ENCODE measurements at places on chromosomes 6 and 20.
A peak's percentile ranks its signal among the peaks of the same experiment; 100 is the strongest.

DNA sequence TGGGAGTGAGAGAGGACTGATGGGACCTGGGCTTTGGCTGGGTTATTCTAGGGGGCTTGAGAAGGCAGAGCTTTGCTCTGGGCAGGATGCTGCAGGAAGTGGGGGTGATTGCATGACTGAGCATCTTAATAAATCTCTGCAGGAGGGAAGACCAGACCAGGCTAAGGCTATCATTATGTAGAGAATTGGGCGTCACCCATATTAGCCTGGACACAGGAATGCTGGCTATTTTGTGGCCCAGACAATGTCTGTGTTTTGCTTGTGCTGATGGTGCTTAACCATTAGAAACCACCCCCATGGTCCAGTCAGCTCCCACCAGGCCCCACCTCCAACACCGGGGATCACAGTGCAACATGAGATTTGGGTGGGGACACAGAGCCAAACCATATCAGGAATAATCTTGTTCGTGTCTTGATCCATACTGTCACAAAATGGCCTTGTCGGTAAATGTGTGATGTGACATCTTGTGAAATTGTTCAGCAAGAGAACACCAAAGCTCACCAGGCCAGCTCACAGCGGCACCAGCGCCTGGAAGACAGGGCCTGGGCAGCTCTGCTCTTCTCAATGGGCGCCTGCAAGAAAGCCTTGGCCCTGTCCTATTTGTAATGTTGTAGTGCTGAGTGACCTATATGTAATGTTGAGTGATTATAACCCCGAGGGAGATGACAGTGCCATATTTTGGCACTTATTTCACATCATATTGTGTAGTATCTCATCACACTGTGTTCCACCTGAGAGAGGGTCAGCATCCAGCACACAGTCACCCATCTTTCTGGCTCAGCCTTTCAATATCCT, 211.8 kb downstream of the QKI start:
- DNase-seq: no peak

DNA sequence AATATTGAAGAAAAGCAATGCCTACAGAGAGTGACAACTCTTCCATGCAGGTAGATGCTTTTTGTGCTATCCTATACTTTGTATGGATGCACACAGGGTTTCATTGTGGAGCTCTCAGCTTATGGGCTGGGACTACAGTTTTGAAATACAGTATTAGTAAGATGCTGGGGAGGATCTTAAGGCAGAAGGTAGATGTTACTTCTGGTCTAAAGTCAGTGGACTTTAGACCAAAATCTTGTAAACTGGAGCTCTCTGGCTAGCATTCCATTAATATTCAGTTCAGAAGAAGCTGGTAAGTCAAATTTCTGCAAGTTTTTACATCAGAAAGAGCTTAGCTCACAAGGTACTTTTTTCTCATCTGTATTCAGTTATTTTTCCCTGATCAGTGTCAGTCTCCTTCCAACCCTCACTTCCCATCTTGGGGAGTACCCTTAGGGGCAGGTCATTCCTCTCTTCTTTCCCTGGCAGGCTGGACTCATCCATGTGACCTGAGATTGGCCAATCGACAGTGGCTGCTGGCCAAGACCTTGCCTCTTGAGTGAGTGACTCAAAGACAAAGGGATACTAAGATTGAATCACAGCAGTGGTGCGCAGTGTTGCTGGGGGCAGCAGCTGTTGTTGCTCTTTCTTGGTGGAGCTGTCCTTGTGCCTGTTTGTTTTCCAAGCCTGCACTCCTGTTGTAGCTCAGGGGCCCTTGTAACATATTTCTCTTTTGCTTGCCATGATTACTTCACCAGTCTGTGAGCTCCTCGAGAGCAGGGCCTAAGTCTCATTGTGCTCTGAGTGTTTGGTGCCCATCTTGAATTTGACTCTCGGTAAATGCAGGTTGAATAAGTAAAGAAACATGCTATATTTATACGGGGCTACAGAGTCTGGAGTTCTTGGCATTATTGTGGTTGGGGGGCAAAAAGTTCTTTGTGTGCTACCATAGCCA, 2.8 kb upstream of the PHF20 start:
- peak; percentile 96 for DNase-seq

DNA sequence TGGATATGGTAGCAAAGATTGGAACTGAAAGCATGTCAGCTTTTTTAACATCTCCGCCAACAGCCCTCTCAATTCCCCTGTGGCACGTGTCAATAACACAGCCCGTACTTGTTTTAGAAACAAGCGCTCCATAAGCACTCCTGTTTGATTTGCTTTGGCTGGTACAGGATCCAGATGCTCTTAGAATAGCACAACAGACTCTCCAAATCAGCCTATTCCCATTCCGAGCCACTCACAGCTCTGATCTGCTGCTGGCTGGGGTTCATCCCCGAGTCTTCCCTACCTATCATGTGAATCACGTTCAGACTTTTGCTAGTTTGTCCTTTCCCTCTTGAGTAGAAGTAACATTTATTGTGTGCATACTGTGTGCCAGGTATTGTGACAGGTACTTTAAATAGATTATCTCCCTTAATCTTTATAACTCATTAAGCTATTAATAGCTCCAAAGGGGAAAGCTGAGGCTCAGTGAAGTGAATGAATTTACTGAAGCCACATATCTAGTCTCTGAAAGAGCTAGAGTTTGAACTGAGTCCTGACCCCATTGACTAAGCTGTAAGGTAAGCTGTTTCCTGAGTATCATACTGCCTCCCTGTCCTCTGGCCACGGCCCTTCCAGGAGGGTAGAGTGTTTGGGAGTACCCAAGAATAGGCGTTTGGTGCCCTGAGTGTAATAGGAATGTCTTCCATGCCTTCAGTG, 46.7 kb downstream of the RALY start:
- DNase-seq: no peak

DNA sequence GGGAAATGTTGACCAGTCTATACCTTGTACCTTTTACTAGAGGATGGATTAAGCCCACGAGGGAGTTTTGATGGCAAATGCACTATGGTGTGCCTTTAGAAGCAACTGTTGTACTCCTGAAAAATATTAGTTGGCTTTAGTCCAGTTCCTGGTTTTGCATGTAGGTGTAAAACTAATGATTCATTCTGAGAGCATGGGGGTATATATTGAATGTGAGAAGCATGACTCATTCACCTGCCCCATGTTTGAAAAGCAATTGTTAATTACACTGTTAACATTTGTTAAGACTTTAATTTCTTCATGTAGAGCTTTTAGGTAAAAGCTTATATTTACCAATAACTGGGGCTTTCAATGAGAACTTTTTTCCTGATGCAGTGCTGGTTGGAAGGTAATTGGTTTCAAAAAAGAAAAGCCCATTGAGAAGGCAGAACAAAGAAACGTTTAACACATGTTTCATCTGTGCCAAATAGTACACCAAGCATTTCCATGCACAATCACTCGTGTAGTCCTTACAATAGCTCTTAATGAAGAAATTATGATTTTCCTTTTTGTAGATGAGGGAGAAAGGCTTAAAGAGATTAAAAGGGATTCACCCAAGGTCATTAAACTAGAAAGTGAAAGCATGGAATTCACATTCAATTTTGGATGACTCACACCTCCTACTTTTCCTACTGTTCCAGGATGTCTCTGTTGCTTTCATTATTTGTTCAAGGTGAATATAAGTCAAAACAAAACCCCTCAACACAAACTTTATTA, 134.1 kb downstream of the CCDC170 start:
- no peak for DNase-seq

GRCh38 chr6:3405679-3406078, 51.2 kb downstream of the SLC22A23 start:
- no peak for DNase-seq

DNA sequence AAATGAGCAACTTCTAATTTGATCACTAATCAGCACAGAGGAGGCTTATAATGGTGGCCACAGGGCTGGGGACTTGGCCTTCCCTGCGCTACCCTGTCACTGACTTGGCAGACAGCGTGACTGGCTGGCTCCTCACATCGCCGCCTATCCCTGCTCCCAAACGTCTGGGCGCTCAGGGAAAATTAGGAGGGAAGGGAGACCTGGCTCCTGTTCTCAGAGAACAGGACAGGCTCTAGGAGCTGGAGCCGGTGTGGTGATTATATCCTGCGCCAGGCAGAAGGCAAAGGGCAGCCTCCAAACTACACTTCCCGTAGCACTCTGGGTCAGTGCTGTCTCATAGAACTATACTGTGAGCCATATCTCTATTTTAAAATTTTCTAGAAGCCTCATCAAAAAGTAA, 53.4 kb downstream of the VEGFA start:
- DNase-seq: no peak

GRCh38 chr20:63635431-63636141, 8.7 kb upstream of the GMEB2 start:
- no peak for DNase-seq

DNA sequence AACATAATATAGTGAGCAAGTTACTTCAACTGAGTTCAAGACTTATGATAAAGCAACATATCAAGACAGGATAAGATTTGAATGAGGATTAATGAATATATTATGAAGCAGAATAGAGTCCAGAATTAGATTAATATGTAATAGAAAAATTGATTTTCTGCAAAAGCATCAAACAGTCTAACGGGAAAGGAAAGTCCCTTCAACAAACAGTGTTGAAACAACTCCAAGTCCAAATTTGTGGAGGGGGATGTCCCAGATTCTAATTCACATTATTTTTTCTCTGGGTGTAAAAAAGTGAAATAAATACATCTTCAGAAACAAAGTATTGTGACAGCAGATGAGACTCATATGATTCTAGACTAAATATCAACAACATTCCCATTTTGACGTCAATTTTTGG, 289.7 kb downstream of the C6orf118 start:
- no peak for DNase-seq

GRCh38 chr6:159112714-159113113, 56.5 kb upstream of the FNDC1 start:
- DNase-seq: no peak

DNA sequence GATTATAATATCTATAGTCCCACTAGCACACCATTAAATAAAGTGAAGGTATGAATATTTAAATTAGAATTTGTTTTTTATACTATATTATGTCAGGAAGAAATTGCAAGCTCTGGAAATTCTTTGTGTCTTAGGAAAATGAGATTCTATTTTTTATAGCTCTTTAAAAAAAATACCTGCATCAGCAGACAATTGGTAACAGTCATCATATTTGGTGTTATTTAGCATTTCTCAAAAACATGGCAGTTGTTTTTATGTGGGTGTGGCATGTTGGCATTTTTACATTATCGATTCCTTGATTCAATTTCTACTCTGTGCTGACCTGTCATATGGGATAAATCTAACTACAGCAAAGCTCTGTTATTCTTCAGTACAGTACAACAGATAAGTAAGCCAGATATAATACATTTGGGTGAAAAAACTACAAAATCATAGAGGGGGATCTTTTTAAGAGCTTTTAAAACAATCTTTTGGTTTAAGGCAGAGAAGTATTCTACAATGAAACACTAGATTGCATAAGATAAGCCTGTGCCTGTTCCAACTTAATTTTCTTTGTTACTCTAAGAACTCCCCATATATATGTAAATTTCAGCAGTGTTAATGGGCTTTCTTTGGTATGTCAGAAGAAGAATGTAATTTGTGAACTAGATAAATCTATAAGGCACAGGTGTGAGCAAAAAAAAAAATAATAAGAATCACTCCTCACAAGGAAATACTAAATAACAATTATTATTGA, 71.5 kb downstream of the LAMA2 start:
- DNase-seq: no peak

DNA sequence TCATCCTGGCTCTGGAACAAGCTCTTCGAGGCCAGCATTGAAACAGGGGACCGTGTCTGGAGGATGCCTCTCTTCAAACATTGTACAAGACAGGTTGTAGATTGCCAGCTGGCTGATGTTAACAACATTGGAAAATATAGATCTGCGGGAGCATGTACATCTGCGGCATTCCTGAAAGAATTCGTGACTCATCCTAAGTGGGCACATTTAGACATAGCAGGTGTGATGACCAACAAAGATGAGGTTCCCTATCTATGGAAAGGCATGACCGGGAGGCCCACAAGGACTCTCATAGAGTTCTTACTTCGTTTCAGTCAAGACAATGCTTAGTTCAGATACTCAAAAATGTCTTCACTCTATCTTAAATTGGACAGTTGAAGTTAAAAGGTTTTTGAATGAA, 3.6 kb upstream of the CDKN1A start:
- DNase-seq: no peak

DNA sequence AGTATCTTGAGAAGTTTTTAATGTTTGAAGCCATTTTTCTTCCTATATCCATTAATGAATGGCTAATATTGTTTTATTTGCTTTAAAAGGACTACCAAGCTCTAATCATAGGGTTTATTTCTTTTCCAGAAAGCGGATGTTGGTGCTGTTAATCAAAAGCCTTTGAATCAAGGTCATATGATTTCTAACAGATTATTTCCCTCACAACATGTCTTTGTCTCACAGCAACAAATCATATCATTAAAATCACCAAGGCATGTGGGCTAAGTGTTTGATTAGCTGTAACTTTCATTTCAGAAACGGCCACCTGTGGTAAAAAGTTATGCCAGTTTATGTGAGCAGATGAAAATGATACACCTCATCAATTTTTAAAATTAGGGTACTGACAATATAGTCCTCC, 21.7 kb downstream of the TRAF3IP2 start:
- no peak for DNase-seq

DNA sequence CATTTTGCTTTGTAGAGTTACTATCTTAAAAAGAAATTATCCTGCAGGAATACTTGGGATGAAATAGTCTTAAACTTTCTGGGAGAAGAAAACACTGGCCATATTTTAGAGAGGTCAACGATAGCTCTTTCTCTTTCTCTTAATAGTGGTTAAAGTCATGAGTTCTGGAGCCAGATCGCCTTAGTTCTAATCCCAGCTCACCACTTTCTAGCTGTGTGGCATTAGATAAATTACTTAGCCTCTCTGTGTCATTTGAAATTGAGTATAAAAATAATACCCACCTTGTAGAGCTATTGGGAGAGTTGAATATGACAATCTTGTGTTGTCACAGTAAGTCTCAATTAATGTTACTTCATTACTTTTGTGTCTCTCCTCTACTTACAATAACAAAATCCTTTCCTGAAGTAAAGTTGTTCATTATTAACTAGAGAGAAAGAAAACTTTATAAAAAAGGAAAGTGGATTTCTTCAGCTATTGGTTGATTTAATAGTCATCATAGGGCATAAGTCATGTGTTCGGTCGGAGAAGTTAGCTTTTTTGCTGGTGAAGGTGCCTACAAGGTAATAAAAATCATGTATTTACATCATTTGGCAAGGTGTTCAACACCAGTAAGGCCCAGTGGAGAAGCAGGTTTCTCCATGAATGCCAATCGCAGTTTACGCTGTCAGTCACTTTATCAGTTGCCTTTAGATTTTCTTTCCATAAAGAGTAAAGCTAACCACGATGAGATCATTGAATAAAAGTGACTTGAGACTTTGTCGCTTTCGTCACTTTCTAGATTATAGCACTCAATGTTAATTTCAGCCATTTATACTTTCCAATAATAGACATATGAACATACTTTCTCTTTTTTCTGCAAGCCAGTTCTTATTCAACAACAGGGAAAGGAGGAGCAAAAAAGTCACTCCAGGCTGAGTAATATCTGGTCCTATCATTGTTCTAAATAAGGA, 2.0 kb downstream of the NEDD9 start:
- DNase-seq: no peak

- DNase-seq: no peak
Measured at GRCh38 chr6:167946007-167946406, 51.5 kb upstream of the KIF25 start.

All from AG09319 (cell line).